Renal pelvis (tissue), 12 donors: ENCODE measurements at places on chromosomes 16 and 17.

- DNase-seq, result no peak
These were observed 7.7 kb upstream of the RAB37 start for GRCh38 chr17:74729368-74729767.

GRCh38 chr17:78872486-78872885, 30.5 kb downstream of the CEP295NL start:
- DNase-seq, result no peak

- DNase-seq, result peak; percentile 81
These were observed 36.6 kb upstream of the RGS9 start for GRCh38 chr17:65100316-65101140.

DNA sequence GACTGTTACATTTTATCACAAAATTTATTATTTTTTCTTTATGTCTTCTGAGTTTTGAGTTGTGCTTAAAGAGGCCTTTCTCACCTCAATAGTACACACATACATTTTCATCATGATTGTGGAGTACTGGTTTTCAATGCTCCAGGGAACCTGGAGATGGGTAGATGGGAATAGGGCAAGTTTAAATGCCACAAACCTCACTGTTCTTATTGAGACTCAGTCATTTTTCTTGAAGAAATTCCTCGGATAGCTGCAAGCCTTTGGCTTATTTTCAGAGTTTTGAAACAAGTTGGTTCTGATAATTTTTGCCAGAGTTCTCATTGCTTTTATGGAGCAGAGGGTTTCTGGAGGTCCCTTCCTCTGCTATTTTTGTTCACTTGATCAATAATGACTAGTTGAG, 34.9 kb downstream of the EFCAB13 start:
- DNase-seq, result no peak

- peak; percentile 28 for DNase-seq
These were observed 189.2 kb downstream of the STX8 start for GRCh38 chr17:9386401-9386800.

DNA sequence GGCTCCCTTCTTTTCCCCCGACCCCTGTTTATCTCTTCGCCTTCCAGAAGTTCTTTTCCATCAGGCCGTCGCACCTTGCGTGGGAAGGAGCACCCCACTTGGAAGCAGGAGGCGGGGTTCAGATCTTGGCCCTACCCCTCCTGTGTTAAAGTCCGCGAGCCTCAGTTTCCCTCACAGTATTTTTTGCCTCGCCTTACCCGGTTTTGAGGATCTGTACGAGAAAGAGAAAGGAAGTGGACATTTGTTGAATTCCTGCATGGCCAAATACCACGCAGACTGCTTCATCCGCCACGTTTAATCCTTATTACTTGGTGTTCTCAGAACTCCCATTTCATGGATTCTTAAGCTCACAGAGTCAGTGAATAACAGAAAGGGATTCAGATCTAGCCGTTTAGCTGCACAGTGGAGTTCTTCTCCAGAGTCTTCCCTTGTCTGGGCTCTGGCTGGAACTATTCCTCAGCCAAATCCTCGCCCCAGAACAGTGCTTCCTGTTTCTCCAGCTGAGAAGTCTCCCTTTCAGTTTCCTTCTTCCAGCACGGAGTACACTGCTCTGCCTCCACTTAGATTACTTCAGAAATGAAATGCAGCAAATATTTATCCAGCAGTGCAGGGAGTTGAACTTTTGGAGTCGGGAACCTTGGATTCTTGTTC, 590 bp downstream of the TMEM219 start:
- DNase-seq, result no peak

DNA sequence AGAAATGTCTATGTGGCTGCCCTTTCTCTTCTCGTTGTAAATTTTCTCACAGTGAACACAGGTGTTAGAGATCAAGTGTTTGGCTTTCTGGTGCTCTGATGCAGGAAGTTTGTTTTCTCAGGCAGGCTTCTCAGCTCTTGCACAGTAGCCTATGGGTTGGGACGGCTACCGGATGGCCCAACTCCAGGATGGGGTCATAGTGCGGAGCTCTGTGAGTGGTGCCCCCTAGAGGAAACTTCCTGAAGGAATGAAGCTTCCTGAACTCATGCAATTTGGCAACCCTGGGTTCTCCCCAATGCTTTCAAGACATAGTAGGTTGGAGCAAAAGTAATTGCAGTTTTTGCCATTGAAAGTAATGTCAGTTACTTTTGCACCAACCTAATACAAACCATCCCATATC, 407.5 kb upstream of the HSBP1 start:
- DNase-seq, result no peak
